A172 (cell line): ENCODE measurements at places on chromosomes 4 and X. TPM values are rescaled to one million over a fixed set of nuclear protein-coding genes. Genes with fewer than 3 reads are reported as not detected.

Gene OSTC
- 183 and 432 TPM in 2 replicates for total RNA-seq

Gene AKAP14
- total RNA-seq, result not detected in 2 replicates

Gene ZMYM3
- total RNA-seq, result 15.5 and 16.8 TPM in 2 replicates

Gene TLR10
- not detected in 2 replicates for total RNA-seq

Gene KIAA1210
- total RNA-seq, result 0.10 TPM in 1 of 2 replicates, not detected in the other

Gene SHROOM2
- 1.4 and 2.8 TPM in 2 replicates for total RNA-seq

Gene TRIM75
- total RNA-seq, result not detected in 2 replicates

Gene CFAP47
- 0.17 and 0.26 TPM in 2 replicates for total RNA-seq

Gene MGAT4D
- not detected in 2 replicates for total RNA-seq

Gene MAGEB1
- total RNA-seq, result not detected in 2 replicates

Gene ANOS1
- 0.24 and 1.2 TPM in 2 replicates for total RNA-seq

Gene EREG
- 0.02 TPM in 1 of 2 replicates, not detected in the other for total RNA-seq

Gene XAGE1B
- total RNA-seq, result 1.3 and 6.4 TPM in 2 replicates

Gene MTMR8
- not detected in 2 replicates for total RNA-seq

Gene DNASE1L1
- 65.3 and 70.8 TPM in 2 replicates for total RNA-seq

Gene MAGEA10
- total RNA-seq, result 0.57 and 0.86 TPM in 2 replicates

Gene COL4A5
- 6.0 and 12.5 TPM in 2 replicates for total RNA-seq

Gene QRFPR
- total RNA-seq, result not detected in 2 replicates

Gene ATP1B4
- total RNA-seq, result not detected in 2 replicates

Gene ZNF518B
- 7.9 and 20.2 TPM in 2 replicates for total RNA-seq

Gene GDI1
- 143 and 229 TPM in 2 replicates for total RNA-seq

Gene DMRTC1
- not detected in 2 replicates for total RNA-seq

Gene AMER1
- 2.8 and 3.1 TPM in 2 replicates for total RNA-seq

Gene GC
- total RNA-seq, result not detected in 2 replicates

Gene ELMOD2
- total RNA-seq, result 29.8 and 38.8 TPM in 2 replicates

Gene TRIM61
- not detected in 2 replicates for total RNA-seq

Gene RIBC1
- total RNA-seq, result 0.48 and 2.6 TPM in 2 replicates

Gene NSG1
- 7.0 and 9.2 TPM in 2 replicates for total RNA-seq

Gene ETDB
- not detected in 2 replicates for total RNA-seq

Gene AMTN
- 17.4 and 29.6 TPM in 2 replicates for total RNA-seq

Gene MAGEA12
- 0.96 and 1.8 TPM in 2 replicates for total RNA-seq

Gene ASMTL
- 3.3 and 4.2 TPM in 2 replicates for total RNA-seq

Gene XK
- 2.0 and 2.2 TPM in 2 replicates for total RNA-seq

Gene PTCHD1
- not detected in 2 replicates for total RNA-seq

Gene ARHGEF38
- not detected in 2 replicates for total RNA-seq

Gene ARL9
- not detected in 2 replicates for total RNA-seq

Gene LUZP4
- not detected in 2 replicates for total RNA-seq
